Uterus (tissue), 4 donors: ENCODE measurements at places on chromosomes 4 and X. TPM values are rescaled to one million over a fixed set of nuclear protein-coding genes. Genes with fewer than 3 reads are reported as not detected.

DNA sequence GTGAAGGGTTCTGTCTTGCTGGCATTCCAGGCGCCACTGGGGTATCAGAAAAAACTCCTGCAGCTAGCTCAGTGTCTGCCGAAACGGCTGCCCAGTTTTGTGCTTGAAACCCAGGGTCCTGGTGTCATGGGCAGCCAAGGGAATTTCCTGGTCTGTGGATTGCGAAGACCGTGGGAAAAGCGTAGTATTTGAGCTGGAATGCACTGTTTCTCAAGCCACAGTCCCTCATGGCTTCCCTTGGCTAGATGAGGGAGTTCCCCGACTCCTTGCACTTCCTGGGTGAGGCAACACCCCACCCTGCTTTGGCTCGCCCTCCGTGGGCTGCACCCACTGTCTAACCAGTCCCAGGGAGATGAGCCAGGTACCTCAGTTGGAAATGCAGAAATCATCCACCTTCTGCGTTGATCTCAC is 40.1 kb downstream of the NOP14 start:
- DNase-seq: no peak

DNA sequence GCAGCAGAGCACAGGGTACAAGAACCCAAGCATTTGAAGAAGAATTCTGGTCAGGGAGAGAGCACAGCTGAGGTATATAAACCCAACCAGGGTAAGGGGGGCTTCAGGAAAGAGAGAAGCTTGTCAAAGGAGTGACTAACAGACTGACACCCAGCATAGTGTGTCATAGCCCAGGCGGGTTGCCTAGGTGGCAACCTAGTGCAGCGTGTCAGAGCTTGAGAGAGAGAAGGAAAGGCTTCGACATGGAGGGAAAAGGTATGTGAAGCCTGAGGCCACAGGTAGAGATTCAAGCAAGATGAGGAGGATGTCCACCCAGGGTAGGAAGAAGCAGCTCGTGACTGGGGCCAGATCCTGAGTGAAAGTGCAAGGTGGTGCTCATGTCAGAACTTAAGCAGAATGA is 8.5 kb upstream of the ANTXR2 start:
- DNase-seq: no peak

Gene SOWAHB
- total RNA-seq: not detected

DNA sequence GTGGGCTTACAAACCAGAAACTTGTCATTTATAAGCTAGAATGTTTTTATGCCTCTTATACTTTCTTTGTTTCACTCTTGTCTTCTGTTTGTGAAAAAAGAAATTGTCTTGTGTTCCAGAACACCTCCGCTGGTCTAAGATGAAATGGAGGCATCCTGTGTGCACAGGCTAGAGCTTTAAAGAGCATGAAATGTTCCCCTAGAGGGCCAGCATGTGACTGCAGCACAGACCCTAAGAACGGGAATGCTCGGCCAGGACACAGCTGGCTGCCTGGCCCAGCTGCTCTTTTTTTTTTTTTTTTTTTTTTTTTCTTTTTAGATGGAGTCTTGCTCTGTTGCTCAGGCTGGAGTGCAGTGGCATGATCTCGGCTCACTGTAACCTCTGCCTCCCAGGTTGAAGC is 33.6 kb downstream of the SETD7 start:
- no peak for DNase-seq

DNA sequence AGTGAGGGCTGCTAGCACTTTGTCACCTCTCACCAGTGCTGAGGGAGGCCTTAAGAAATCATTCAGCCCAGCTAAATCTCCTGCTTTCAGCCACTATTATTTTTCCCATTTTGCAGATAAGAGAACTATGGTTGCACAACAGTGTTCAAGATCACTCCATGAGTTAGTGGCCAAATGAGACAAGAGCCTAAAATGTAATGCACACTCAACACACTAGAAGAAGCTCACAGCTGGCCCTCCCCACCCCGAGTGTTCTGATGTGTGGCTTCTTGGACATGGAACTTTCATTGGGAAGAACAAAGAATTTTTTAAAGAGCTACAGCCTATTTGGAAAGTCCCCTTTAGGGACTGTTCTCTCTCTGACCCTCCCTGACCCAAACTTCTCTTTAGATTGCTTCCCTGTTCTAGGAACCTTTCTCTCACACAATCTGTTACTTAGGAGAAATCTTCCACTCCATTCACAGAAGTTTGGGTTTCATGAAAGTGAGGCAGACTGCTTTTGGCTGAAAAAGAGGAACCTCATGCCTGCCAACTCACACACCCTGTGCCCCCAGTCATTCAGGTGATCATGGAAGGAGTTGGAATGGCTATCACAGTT is 44.0 kb upstream of the CT47C1 start:
- no peak for DNase-seq

Gene AFAP1
- 55.0 TPM for total RNA-seq

Gene HTATSF1
- total RNA-seq: 39.9 TPM

- peak; percentile 22 for DNase-seq
Observed at GRCh38 chr4:48578132-48578968, 88.3 kb downstream of the ZAR1 start.

DNA sequence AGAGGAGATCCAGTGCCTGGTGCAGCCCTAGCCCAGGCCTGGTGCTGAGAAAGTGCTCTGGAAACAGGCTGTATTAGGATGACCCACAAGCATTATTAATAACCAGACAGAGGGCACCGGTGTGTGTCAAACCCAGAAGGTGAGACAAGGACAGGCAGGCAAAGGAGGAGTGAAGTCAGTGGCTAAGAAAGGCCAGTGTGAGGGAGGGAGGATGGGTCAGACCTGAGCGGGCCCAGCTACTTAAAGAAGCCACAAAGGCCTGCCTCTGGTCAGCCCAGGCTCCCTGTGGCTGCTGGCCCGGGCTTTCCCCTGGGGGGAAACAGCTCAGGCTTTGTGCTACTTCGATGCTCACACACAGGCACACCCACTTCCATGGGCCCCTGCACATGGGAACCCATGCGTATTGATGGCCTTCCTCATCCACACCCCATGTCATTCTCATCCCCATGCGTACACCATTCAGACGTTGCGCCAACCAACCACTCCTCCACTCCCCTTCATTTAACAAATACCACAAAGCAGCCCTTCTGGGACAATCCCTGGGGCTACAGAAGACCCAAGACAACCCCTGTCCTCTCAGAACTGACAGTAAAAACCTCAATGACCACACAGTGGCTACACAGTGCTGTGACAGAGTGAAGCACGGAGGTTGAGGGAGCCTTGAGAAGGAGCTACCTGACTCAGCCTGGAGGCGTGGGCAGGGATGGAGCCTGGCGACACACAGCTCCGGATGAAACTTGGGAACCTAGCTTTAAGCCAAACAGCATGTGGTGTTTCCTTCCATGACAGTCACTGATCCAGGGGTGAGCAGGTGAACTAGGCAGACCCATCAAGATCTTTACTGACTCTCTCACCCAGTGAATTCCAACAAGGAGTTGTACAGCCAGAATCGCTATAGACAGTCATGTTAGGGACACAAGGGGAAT is 24.9 kb upstream of the MTM1 start:
- DNase-seq: no peak

DNA sequence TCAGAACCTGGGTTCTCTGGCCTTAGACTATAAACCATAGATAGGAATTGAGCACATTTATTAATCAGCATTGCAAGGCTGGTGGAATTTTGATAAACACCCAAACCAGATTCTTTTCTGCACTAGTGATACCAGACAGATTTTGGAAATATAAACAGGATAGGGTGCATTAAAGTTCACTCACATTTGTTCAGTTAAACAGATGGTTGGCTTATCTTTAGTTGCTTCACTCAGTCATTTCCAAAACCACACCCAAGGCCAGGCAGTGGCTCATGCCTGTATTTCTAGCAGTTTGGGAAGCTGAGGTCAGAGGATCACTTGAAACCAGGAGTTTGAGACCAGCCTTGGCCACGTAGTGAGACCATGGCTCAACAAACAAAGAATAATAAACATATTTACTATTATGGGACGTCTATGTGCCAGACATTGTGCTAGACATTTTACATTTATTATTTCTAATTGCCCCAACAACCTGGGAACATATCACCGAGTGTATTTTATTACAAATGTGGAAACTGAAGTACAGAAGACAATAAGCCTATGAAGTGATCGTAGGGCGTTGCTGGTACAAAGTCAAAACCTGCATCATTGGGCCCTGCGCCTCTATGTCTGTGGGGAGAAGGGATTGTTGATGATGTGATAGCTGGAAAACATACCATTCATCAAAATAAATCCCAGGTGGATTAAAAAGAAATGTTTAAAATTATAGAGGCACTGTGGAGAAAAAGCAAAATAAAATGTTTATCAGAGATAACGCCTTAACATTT is 15.0 kb downstream of the ADD1 start:
- DNase-seq: no peak

Gene NALF2
- total RNA-seq: not detected

Gene SASH3
- total RNA-seq: 2.1 TPM

DNA sequence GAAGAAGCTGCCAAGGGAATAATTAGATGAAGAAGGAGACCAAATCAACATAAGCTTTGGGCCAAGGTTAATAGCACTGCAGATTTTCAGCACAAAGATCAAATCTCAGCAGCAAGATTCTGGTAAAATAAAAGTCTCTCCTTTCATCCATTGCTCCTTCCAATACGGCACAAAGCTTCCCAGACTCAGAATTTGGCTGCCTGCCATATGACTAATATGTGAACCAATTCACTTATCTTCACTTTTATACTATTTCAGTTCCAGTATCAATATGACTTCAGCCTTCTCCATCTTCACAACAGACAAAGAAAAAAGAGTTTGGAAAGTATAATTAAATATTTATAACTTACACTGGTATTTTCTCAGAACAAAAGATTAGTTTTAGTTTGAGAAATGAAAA is 978.3 kb upstream of the GRID2 start:
- DNase-seq: no peak

DNA sequence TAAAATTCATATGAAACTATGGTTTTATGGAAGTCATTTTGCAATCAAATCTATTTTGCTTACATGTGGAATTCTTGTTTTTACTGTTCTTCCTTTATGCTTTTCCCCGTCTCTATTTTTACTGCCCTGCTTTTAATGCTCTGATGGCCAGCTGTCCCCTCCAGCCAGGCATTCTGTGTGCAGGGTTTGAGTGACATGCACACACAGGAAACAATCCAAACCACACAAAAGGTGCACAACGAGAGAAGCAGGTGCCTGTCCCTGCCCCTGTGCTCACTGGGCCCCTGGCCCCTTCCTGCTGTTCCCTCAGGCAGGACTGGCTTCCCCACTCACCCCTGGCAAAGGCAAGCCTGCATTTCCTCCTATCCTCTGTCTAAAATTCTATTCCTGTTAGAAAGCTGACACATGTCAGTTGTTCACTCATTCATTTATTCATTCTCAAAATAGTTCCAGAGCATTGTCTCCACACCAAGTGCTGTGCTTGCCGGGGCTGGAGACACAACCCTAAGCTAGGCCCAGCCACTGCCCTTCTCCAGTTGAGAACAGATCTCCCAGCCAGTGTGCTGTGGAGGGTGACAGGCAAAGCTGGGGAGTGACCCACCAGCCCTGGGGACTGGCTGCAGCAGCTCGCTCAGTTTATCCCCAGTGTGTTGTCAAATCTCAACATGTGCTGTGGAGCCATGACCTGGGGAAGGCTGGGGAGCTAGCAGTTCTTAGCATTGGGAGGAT is 346.3 kb downstream of the FBXW7 start:
- no peak for DNase-seq

Gene LDB2
- total RNA-seq: 48.8 TPM

Gene MAPK10
- 144 TPM for total RNA-seq

Gene GPR78
- total RNA-seq: 0.43 TPM

Gene MAGEA10
- total RNA-seq: not detected

Gene SPANXA1
- not detected for total RNA-seq
